GM19239 (cell line): ENCODE measurements at places on chromosomes 6 and 20.

GRCh38 chr6:98782772-98783171, 51.6 kb upstream of the POU3F2 start:
- DNase-seq, result no peak

DNA sequence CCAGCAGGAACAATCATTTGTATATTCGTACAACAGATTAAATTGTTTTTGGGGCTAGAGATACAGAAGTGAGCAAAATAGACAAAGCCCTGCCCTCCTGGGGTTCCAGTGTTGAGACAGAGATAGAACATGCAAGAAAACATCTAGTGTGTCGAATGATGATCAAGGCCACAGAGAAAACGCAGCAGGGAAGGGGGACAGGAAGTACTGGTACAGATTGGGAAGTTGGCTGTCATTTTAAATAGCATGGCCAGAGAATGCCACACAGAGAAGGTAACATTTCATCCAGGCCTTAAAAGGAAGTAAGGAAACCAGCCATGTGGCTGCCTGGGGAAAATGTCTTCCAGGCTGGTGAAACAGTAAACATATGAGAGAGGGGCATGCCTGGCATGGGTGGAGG, 202.6 kb upstream of the MYLIP start:
- DNase-seq, result no peak

- no peak for DNase-seq
Measured at GRCh38 chr6:32852844-32853540, 512 bp downstream of the TAP1 start.

DNA sequence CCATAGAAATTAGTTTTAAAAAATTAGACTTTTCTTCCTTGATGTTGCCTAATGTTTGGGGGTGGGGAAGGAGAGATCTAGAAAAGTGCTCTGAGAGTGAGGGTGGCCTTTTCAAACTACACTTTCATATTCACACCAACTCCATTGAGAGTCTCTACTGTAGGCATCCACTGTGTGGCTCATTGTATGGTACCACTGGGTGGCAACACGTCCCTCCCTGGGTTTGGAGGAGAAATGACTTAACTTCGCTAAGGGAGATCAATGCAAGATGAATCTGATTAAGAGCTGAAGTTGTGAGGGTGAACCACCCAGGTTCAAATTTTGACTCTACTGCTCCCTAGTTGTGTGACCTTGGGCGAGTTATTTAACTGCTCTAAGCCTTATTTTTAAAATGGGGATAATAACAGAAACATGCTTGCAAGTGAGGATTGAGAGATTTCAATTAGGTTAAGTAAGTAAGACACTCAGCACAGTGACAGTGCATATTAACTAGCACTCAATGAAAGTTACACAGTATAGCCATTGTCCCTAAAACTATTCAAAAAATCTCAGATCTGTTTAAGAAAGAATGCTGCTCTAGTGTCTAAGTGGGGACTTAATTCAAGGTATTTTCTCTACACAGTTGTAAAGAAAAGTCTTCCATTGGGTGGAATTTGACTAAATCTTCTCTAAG, 193.5 kb upstream of the CNR1 start:
- DNase-seq, result no peak

DNA sequence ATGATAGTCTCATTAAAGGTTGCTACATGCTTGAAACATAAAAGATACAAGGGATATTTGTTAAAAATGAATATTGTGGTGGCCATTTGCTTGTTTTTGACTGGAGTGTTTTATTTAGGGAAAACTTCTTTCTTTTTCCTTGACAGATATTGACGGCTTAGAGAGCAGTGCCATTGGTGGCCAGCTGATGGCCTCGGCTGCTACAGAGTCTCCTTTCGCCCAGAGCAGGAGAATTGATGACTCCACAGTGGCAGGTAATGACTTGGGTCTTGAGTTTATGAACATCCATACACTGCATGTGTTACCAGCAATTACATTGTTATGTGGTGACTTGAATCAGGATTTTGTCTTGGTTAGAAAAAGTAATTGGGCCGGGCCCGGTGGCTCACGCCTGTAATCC, 67.5 kb upstream of the PBOV1 start:
- no peak for DNase-seq

DNA sequence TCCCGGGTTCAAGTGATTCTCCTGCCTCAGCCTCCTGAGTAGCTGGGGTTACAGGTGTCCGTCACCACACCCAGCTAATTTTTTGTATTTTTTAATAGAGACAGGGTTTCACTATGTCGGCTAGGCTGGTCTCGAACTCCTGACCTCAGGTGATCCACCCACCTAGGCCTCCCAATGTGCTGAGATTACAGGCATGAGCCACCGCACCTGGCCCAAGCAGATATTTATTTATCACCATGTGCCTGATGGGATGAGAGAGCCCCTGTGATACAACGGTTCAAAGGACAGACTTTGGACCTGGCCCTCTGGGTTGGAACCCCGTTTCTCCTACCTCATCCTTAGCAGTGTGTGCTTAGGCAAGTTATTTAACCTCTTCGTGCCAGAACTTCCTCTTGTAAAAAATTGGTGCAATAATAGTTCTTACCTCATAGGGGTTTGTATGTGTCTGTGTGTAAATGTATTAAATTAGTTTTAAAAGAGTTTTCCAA, 19.2 kb upstream of the STK38 start:
- no peak for DNase-seq

DNA sequence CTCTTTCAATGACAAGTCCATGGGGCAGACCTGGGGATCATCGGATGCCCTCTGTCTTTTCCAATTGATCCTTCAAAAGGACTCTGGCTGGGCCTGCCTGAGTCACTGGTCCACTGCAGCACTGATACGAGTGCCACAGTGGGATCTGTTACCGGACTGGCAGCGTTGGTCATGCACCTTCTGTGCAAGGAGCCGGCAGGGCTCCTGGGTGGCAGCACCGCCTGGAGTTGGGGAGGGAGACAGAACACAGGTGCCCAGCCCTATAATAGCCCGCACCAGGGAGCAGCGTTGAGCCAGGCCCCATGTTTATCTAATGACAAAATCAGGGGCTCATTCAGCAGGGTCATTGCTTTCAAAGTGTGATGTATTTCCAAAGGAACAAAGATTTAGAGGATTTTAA, 64.2 kb upstream of the NXT1 start:
- no peak for DNase-seq

DNA sequence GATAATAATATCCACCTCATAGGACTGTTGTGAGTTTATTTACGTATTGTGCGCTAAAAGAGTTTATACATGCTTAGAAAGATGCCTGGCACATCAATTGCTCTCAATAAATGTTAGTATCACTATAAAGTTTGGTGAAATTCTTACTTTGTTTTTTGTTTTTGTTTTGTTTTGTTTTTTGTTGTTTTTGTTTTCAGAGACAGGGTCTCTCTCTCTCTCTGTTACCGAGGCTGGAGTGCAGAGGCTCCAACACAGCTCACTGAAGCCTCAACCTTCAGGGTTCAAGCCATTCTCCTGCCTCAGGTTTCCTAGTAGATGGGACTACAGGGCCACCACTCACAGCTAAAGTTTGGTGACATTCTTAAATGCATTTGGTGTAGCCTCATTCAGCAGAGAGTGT, 32.2 kb upstream of the BTN3A2 start:
- no peak for DNase-seq

- no peak for DNase-seq
Measured at GRCh38 chr6:70304616-70305015, 1.7 kb upstream of the COL9A1 start.

GRCh38 chr6:36730424-36731380, 33.1 kb downstream of the RAB44 start:
- no peak for DNase-seq

DNA sequence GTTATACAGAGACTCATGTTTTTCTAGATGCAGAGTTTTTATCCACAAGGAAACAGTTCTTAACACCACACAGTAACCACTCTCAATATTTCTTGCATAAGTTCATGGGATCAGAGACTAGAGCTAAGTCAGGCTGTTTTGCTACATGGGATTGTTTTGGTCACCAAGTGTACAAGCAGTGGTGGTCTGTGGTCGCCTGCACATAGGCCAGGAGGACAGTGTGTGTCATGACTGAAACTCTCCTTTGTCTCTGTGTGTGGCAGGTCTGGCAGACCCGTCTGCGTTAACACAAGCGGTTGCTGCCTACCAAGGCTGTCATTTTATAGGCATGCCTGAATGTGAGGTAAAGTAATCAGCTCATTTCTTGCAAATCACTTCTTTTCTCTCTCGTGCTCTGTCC, 18.9 kb downstream of the WRNIP1 start:
- no peak for DNase-seq

DNA sequence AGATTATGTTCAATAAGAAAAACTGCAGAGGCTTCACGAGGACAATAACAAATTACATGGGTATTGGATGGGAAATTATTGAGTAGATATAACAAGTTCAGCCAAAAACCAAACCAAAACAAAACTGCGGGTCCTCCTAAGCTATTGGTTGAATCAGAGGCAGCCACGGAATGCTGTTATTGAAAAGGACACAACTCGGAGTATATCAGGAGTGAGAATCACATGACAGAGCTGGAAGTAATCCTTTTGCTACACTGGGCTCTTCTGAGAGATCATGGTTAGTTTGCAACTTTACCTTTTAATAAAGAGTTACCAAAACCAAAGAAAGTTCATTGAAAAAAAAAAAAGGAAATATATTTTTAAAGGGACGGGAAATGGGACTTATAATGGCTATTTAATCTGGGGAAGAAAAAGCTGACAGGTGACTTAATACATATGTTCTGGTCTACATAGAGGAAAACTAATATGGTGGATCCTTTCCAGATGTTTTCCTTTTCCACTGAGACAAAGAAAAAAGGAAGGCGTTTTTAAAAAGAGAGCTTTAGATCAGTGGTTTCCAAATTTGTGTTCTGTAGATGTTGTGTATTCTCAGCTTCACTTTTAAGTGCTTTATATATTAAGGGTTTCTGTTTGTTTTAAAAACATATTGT, 6.9 kb upstream of the CITED2 start:
- DNase-seq, result no peak

DNA sequence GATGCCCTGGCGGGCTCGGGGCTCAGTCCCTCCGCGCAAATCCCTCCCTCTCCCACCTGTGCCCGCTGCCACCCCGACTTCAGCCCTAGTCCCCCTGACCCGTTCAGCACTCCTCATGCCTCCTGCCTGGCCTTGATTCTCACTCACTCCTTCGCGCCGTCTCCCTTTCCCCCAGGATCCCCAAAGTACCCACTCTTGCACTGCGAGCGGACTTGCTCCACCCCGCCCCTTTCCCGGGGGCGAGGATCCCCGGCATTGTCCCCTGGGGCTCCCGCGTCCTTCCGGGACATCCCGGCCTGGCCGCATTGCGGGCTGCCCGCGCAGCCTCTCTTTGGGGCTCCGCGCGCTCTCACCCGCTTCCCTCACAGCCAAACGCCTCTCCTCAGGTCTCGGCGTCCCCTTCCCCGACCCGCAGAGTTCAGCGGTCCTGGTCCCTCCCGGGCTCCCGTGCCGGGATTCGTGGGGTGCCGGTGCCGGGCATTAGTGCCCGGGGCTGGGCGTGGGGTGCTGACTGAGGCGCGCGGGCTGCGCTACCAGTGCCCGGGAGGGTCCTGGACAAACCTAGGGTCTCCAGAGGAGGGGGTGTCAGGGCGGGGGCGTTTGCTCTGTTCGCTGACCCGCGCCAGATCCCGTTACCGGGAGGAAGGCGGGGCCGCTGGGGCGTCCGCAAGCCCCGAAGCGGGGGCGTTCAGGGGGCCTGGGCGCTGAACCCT, 45.5 kb upstream of the SUPT3H start:
- DNase-seq, result no peak

DNA sequence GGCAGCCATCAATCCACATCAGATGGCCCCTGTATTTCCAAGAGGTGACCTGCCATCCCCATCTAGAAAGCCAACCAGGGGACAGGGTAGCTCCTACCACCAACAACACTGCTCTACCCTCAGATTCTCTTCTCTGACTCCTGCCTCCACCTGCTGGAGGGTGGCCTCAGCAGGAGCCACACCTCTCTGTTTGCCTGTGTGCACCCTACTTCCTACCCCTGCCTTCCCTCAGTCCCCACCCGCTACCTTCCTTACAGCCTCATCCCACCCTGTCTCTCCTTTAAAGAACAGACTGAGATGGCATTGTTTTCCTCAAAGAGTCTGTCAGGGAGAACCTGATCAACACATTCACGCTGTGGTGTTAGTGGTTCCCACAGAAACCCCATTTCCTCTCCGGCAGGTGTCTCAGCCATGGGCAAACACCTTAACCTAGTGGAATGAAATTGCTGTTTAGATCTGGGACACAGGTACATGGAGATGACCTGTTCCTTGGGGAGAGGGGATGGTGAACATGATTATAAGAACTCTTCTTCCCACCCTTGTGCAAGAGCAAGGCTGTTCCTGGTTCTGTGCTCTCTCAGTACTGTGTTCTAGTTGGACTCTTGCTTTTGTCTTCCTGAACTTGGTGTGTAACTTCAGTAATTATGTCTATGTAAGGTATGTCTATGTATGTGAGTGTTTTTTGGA, 1.8 kb downstream of the ENTPD6 start:
- no peak for DNase-seq

DNA sequence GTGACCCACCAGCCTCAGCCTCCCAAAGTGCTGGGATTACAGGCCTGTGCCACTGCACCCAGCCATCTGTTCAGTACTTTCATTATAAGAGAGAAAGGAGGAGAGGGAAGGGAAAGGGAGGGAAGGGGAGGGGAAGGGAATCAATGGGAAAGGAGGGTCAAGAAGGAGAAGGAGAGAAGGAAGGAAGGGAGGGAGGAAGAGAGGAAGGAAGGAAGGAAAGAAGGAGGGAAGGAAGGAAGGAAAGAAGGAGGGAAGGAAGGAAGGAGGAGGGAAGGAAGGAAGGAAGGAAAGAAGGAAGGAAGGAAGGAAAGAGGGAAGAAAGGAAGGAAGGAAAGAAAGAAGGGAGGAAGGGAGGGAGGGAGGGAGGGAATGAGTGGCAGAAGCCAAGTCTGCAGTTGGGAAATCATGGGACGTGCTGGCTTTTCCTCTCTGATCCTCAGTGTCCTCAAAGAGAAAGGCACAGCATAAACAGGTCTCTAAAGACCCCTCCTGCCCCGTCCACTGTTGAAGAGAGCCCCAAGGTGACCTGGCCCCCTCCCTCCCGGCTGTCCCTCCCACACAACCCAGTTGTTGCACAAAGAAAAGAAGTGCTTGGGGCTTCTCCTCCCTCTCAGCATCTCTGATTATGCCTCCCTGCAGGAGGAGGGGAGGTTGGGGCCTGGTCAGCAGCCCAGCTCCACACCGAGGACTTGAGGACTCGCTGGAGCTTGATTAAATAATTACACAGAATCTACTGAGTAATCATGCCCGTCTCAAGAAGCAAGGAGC, 69.1 kb upstream of the TOP1 start:
- DNase-seq, result no peak

GRCh38 chr6:107132330-107132954, 17.1 kb upstream of the BEND3 start:
- no peak for DNase-seq

GRCh38 chr20:57633945-57634491, 13.8 kb upstream of the ZBP1 start:
- DNase-seq, result no peak

DNA sequence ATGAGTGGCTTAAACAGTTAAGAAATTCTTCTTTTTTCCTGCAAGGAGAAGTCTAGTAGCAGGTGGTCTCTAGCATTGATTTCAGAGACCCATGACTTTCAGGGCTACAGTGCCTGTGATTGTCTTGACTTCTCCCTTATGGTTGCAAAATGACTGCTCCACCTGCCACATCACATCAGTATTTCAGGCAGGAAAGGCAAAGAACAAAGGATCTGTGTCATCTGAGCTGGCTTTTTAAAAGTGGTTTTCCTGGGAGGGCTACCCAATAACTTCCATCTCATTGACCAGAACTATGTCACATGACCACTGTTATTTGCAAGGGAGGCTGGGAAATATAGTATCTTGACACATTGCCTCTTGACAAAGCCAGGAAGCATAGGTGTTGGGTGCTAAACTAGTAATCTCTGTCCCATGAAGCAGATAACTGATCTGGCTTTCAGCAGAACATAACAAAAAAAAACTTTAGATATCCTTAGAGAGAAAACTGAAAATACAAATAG, 226.2 kb downstream of the DHX35 start:
- DNase-seq, result no peak
